Right lung (tissue), 10 donors: ENCODE measurements at places on chromosomes 3 and 15. TPM values are rescaled to one million over a fixed set of nuclear protein-coding genes. Genes with fewer than 3 reads are reported as not detected.

The MINAR1 gene
- 0.68 TPM for polyA plus RNA-seq

The IL17RB gene
- 9.5 TPM for polyA plus RNA-seq

- no peak for DNase-seq
These were observed 701.3 kb downstream of the EDEM1 start for GRCh38 chr3:5888851-5889250.

DNA sequence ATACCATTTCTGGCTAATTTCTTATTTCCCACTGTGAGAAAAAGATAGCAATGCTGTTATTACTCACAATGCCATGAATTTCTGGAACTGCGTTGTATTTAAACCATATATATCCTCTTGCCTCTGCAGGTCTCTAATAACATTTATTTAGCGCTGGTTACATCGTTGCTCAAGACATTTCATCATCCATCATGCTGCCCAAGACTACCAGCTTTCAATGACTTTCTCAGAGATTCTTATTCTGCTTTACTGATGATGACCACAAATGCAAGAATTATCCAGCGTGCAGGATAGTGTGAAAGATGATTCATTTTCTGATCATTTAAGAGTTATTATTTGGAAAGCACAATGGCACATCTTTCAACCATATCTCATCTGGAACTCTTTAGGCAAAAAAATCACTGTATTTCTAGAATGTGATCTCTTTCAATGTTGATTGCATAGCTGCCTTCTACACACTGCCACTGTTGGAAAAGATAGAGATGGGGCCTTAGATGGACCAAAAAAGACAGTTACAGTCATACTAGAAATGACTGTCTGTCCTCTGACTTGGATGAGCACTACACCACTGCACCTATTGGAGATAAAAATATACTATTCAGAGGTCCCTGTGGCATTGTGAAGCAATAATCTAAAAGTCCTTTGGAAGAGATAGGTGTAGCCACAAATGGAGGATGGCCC lies 716.1 kb downstream of the NSUN3 start:
- DNase-seq, result no peak

DNA sequence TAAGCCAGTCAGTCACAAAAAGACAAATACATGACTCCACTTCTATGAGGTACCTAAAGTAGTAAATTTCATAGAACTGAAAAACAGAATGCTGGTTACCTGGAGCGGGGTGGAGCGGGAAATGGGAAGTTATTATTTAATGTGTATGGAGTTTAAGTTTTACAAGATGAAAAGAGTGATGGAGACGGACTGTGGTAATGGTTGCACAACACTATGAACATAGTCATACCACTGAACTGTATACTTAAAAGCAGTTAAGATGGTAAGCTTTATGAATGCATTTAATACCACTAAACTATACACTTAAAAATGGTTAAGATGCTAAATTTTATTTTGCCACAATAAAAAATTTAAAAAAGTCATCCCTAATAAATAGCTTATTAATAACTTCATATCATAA lies 23.2 kb downstream of the SFMBT1 start:
- no peak for DNase-seq
